ENCODE measurements at places on chromosomes 16 and 17.

- no peak for DNase-seq
These were observed 25.1 kb downstream of the KSR1 start for GRCh38 chr17:27481327-27481726.

DNA sequence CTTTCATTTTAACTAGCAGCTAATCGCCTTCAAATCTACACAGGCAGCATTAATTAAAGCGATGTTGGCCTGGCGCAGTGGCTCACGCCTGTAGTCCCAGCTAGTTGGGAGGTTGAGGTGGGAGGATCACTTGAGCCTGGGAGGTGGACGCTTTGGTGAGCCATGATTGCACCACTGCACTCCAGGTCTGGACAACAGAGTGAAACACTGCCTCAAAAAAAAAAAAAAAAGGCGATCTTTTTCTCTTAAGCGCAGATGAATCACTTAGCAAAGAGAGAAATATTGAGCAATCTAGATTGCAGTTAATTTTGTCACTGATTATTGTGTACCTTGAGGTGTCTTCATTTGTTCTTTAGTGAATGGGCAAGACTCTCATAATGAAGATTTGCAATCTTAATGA is 12.4 kb downstream of the SNTB2 start:
- no peak for DNase-seq

DNA sequence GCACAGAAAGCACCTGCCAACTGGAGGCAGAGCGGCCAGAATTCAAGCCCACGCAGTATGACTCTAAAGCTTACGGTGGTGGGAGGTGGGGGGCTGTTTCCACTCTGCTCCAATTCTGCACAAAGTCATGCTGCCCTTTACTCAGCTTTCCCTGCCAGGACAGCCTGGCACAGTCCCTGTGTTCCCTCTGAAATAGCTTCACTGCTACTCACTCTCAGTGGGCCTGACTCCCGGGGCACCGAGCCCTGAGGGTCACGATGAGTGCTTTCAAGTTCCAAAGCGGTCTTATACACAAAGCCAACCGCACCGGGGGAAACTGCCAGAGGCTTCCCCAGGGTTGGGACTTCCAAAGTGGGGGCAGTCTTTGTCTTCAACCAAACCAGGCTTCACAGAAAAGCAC is 306.1 kb upstream of the XYLT1 start:
- DNase-seq = no peak

- DNase-seq = peak; percentile 12
These were observed 454 bp downstream of the CCDC40 start for GRCh38 chr17:80036715-80037477.

GRCh38 chr16:12079412-12079965 is 103.0 kb downstream of the SNX29 start:
- no peak for DNase-seq
